ENCODE measurements at places on chromosomes 7 and 10.

GRCh38 chr10:72087969-72088888, at the start of gene SPOCK2:
TSS of gene SPOCK2 (minus strand) at chr10:72088551. CDS start at chr10:72088328, 223 bp downstream.
- peak; percentile 7 for DNase-seq

DNA sequence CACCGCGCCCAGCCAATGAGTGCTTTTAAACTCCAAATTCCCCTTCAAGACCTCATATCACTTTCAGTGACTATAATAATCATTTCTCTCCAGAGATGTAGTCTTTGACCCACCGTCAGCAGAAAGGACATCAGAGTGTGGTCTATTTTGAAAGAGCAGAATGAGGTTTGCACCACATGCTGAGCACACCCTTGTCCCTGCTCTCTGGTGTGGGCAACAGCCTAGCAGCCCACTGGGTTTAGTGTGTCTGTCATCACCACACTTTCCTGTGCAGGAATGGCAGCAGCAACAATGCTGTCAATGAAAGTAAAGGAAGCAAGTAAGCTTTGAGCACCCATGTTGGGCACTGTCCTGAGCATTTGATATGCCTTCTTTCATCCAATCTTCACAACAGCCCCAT, 122.4 kb downstream of the PLXNA4 start:
- DNase-seq = no peak

DNA sequence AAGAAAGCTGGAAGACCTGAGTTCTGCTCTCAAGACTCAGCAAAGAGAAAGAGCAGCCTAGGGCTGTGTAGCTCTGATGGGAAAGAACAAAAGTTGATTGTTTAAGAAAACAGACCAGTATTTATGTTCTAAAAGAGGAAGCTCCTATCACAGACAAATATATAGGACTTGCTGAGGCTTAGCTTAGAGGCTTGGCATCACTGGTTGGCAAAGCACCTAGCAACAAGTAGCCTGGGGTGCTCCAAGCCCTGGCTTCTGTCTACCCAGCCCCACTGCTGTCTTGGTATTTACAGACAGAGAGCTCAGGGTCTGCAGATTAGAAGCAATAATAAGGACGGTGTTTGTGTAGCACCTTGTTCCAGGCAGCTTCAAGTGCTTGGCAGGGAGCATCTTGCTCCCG, 36.9 kb upstream of the CCDC3 start:
- DNase-seq = no peak

DNA sequence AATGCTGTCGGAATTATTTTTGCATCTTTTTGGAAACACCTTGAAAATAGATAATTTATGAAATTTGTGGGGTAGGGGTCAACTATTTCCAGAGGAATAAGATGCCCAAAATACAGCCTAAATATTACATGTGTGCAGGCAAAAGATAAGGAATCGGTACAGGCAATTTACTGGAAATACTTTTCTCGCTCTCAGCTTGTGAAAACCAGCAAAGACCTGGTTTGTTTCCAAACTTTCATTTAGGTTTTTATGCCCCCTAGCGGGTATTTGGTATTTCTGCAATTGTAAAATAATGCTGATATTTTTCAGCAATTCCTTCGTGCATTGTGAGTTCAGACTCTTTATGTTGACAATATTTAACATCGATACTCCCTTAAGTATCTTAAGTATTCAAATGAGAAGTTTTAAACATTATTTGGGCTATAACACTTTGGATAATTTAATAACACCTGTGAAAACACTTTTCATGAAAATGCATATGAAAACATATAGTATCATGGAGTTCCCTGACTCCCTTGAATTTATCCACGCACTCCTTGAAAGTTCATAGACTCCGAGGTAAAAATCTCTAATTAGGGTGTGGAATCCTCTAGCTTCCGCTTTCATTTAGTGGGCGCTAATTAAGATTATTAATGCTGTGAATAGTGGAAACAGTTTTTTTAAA, 132.4 kb downstream of the TSPAN12 start:
- DNase-seq = peak; percentile 37

- DNase-seq = peak; percentile 21
These were observed 112.2 kb upstream of the HGF start for GRCh38 chr7:81882086-81882485.

DNA sequence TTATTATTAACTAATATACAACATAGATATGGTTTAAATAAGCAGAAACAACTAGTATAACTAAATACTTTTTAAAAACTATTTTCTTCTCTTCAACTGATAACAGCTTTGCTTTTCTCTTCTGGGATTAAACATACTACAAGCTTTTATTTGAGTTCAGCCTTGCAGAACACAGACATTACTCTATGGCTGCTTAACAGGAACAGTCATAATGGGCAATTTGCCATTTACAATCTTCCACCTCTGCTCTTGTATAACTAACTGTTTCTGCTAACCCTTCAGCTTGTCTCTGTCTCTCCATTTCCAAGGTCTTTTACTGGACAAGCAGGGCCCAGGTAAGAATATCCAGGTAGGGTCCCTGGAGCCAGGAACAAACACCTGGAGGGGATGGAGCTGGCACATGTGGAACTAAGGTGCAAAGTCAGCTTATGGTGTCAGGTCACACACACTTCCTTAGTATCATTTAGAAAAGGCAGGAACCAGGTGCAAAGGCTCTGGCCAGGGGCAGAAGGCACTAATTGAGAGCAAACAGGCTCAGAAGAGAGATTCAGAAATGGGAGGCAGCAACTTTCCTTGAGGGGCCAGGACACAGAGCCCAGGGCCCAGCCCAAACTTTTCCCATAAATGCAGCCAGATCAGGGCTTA, 93.1 kb downstream of the STRA8 start:
- no peak for DNase-seq

- DNase-seq = peak; percentile 62
These were observed 126.5 kb downstream of the SH2D4B start for GRCh38 chr10:80664071-80664680.

DNA sequence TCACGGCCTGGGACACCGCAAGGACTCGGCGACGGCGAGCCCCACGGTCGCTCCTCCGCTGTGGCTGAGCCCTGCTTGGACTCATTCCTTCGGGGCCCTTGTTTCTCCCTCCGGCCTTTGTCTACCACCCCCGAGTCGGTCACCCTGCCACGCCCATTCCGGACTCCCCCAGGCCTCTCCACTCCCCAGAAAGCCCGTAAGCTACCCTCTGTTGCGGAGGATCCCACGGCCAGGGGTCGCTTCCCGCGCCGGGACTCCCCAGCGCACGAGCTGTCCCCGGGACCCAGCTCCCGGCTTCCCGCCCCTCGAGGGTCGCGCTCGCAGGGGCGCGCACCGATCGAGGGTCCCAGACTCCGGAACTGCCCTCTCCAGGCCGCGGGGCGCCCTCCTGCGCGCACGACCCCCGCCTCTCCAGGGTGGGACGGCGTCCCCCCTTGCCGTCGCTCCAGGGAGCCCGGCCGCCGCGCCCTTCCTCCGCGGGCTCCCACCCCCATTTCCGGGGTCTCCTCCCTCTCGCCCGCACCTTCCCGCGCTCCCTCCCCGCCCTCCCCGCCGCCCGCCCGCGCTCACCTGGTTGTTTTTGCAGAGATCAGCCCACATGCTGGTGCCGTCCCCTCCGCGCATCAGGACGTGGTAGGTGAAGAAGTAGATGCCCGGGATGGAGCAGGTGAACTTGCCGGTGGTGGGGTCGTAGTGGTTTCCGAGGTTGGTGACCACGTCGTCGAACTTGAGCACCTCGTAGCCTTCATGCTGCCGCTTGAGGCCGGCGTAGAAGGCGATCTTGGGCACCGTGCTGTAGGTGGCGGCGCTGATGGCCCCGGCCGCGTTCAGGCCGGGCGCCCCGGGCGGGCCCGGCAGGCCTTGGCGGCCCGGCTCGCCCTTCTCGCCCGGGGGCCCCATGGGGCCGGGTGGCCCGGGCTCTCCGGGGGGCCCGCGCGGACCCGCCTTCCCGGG, 1.5 kb downstream of the C1QL3 start:
- DNase-seq = no peak

- no peak for DNase-seq
These were observed 56.0 kb downstream of the TNRC18 start for GRCh38 chr7:5367661-5368060.

DNA sequence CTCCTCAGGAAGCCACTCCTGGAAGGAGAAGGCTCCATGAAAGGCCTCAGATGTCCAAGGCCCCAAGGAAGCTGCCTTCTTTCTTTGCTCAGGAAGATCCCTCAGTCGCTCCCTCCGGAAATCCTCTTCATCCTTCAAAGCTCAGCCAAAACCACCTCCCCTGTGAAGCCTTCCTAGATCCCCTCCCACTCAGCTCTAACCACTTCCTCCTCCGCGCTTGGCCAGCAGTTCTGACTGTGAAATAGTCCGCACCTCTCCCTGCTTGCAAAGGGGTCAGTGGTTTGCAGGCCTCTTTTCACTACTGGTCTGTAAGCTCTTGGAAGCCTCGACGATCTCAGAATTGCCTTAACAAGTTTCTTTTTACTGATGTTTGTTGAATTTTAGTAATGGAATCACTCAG, 23.9 kb downstream of the PYROXD2 start:
- no peak for DNase-seq

GRCh38 chr10:60304829-60305379, 84.8 kb downstream of the ANK3 start:
- no peak for DNase-seq

GRCh38 chr10:75602341-75602740, 170.9 kb downstream of the LRMDA start:
- DNase-seq = no peak

DNA sequence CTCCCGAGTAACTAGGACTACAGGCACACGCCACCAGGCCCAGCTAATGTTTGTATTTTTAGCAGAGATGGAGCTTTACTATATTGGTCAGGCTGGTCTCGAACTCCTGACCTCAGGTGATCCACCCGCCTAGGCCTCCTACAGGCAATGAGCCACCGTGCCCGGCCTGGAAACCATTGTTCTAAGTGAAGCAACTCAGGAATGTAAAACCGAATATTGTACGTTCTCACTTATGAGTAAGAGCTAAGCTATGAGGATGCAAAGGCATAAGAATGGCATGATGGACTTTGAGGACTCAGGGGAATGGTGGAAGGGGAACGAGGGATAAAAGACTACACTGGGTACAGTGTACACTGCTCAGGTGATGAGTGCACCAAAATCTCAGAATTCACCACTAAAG, 235.1 kb upstream of the AUTS2 start:
- peak; percentile 82 for DNase-seq

DNA sequence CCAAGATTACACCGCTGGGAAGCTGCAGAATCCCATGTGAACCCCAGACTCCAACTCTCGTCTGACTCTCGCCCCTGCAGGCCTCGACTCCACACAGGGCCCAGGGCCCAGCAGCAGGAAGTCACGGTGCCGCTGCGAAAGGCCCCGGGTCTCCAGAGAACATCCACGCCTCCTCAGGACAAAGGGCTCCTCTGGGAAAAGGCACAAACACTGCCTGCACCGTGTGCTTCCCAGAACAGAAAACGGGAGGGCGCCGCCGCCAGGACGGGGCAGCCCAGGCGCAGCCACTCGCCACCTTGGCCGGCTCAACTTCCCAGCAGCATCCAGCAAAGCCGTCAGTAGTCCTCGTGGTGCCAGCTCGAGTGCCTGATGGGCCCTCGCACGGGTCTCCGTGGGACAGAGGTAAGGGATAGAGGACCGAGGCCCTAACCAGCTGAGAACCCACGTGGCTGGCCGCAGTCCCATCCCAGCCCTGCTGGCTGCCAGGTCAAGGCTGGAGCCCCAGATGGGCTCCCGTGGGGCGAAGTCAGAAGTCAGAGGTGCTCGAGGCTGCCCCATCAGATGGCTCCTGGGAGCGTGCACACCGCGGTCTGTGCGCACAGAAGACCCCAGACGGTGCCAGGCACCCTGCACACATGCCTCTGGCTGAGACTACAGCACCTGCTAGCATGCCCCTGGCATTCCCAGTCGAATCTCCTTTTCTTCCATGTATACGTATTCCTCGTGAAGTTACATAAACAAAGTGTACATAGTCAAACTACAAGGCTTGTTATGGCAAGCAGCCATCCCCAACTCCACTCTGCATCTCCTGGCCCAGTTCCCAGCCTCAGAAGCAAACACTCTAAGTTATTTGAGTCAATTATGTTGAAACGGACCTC, 60.2 kb downstream of the MAD1L1 start:
- DNase-seq = peak; percentile 94

DNA sequence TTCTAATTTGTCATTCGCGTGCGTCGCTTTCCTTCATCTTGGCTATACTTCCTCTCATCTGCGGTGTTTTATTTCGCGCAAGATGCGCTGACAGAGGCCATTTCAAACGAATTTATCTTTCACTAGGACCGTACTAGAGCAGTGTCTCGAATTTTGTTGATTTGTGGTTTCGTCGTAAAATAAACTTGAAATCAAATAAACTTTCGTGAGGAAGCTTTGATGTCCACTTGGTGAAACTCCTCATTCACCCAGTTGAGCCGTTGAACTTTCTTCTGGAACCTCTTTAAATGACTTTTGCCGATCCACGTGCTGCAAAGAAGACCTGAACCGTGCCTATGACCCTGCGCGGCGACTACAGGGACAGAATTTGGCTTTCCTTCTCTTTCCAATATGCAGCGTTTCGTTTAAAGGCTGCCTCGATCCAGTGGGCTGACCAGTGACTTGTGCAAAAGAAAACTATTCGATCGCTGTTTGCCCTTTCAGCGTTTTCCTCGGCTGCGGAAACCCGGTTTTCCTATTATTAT, 163.9 kb upstream of the PPP1R3A start:
- DNase-seq = peak; percentile 12

- DNase-seq = no peak
These were observed 18.8 kb downstream of the POLL start for GRCh38 chr10:101569323-101569621.

GRCh38 chr7:139560678-139561077, 37.2 kb downstream of the CLEC2L start:
- no peak for DNase-seq

DNA sequence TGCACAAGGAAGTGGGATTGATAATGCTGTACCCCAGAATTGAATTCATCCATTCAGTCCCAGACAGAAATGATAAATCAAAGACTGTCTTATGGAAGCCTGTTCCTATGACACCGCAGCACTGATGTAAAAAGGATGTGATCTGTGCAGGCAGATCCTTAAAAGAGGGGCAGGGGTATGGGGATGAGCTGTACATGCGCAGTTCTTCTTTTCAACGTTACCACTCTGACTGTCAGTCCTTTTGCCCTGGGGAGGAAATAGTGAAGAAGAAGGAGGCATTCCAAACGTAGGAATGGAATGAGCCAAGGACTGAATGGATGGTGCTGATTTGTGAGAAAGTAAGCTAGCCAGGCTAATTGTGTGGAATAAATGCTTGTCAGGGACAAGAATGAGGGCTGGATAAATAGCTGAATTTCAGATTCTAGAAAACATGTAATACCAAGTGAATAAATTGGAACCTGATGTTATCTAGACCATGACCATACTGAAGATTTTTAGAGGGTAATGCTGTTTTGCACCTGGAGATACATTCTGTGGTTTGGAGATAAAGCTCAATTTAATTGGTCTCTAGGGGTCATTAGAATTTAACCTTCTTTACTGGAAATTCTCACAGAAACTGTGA, 509.3 kb downstream of the SORCS3 start:
- no peak for DNase-seq

DNA sequence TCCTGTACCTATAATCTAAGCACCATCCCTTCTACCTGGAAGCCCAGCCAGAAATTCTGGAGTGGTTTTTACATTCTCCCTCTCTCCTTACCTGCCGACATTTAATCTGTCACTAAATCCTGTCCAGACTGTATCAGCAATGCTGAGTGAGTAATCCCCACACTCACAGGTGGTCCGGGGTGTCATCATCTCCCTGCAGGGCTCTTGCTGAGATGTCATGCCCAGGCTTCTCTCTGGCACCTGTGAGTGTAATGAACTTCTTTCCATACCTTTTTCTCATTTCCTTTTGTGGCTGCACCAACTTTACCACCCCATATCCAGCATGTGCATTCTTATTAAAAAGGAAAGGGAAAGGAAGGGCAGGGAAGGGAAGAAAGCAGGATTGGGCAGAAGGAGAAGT, 355.2 kb downstream of the CCSER2 start:
- DNase-seq = no peak

Data from fibroblast of skin of back (primary cell).